Sciatic nerve (tissue), 2 donors: ENCODE measurements at places on chromosomes 7 and 10. TPM values are rescaled to one million over a fixed set of nuclear protein-coding genes. Genes with fewer than 3 reads are reported as not detected.

DNA sequence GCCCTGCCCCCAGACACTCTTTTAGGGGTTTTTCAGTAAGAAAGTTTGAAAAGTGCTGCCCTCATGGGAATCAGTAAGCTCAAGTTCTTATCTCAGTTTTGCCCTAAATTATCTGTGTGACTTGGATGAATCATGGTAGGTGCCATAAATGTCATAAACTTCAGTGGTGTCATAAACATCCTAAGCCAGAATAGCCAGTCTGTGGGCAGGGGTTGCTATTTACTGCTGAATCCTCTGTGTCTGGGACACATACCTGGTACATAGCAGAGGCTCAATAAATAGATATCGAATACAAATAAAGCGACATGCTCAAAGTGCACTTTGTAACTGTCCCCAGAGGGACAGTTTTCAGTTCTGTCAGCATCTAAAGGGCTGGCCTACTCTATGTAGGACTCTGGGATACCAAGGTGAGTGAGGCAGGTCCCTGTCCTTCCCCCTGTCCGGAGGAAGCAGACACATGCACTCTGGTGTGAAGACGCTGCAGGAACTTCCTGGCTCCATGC is 502.1 kb downstream of the RPS24 start:
- DNase-seq = no peak

DNA sequence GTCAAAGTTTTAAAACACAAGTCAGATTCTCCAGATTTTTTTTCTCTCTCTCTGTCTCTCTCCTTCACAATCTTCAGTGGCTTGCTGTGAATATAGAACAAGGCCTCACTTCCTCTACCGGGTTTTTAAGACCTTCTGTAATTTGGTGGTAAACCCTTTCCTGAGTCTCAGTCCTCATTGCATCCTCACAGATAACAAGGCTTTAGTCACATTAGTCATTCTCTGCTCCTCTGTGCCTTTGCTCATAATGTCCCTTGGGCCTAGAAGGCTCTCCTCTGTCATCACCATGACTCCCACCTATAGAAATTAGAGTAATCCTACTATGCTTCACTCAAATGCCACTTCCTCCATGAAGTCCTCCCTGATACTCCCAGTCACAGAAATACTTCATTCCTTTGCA is 172.7 kb upstream of the HPS1 start:
- no peak for DNase-seq

- DNase-seq = no peak
Measured at GRCh38 chr10:12823328-12823727, 178.2 kb downstream of the CCDC3 start.

DNA sequence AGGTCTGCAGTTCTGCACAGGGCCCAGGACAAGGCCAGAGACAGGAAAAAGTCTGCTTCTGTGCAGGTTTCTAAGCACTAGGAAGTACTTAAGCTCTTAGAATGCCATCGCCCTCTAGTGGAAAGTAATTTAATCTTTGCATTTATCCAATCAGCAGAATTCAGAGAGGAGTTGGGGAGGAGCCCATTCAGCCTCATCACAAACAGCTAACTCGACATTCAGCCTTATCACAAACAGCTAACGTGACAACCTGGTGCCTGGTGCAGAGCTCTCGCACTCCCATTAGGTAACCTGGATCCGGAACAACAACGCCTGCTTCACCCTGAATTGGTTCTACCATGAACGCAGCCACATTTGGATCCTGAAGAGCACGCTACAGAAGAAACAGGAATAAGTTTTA is 15.2 kb downstream of the OAT start:
- DNase-seq = no peak

The HHEX gene
- total RNA-seq = 15.3 TPM
